ENCODE measurements at places on chromosomes 11 and 22. TPM values are rescaled to one million over a fixed set of nuclear protein-coding genes. Genes with fewer than 3 reads are reported as not detected.

The LUZP2 gene
- 0.18 TPM for total RNA-seq

The KIRREL3 gene
- total RNA-seq = 0.10 TPM

The INPP5J gene
- total RNA-seq = 11.9 TPM

The OR56A3 gene
- not detected for total RNA-seq

DNA sequence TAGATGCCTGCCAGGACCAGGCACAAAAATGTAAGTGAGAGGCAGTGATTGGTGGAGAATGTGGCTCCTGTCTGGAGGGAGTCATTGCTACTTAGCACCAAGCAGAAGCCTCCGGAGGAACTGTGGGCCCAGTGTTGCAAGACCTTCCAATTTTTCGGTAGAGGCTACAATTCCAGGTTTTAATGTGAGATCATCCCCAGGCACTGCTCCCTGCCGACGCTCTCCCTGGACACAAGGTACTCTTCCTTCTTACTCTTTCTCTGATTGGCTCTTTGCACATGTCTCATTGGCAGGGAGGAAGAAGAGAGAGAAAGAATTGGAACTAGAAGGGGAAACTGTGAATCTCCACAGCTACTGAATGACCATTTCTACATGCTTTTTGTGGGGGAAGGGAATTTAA, 53.7 kb upstream of the EP300 start:
- no peak for DNase-seq

GRCh38 chr22:50670513-50670912, 2.1 kb upstream of the SHANK3 start:
- DNase-seq = peak; percentile 37

- DNase-seq = no peak
Observed at GRCh38 chr11:85769771-85770170, 41.2 kb downstream of the SYTL2 start.

DNA sequence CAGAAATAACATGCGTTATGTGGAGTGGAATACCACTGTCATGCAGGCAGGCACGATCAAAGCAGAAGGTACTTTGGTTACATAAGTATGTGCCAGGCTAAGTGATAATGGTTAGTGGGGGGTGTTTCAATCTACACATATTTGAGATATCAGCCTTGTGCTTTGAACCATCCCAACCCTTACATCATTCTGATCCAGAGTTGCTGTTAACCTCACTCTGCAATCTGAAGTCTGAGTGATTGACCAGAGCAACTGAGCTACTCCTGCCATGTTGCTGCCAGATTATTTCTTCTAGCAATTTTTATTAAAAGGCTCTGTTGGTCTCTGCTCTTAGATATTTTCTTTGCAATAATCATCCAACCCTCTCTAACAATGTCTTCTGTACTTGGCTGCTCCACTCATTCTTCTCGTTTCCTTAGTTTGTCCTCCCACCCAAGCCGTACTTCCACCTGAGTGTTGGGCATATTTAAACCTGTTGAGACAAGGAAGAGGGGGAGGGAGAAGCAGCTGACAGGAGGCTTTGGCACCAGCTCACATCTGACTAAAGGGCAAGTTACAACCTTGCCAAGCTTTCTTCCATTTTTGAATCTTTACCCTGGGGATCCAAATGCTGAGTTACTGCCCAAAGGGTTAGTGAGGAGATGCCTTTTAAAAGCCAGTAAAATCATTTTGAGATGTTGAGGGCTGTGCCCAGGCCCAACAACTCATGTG, 114.1 kb upstream of the SESN3 start:
- no peak for DNase-seq

DNA sequence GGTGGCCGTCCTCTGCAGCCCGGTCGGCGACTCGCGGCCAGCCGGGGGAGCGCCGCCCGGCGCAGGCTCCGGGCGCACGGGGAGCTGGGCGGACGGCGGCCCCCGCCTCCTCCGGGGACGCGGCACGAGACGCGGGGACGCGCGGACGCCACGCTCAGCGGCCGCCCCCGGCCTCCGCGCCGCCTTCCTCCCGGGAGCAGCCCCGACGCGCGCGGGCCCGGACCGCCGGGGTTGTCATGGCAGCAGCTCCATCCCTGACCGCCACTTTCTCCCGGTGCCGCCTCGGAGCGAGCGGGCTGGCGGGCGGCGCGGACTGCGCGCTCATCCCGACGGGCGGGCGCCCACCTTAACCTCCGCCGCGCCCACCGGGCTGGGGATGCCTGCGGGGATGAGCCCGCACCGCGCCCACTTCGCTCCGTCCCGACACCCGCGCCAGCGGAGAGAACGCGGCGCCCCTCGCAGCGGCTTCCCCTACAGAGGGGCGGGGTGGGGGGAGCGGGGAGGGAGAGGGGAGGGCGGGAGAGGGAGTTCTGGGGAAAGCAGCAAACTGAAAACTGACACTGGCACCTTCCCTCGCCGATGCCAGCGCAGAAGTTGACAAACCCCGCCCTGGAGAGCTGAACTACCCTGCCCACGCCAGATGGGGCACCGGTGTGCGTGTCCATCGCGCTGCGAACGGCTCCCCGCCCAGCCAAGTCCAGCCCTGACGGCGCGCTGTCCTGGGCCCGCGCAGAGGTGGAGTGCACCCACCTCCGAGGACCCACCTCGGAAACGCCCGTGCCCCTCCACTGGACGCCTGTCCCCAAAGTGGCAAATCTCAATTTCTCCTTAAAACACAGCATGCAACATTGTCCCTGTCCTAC, 588.4 kb downstream of the OPCML start:
- DNase-seq = peak; percentile 81

- DNase-seq = no peak
Observed at GRCh38 chr11:44556735-44557409, 8.6 kb upstream of the CD82 start.

- peak; percentile 26 for DNase-seq
Observed at GRCh38 chr11:93895106-93895862, 44.9 kb upstream of the VSTM5 start.

DNA sequence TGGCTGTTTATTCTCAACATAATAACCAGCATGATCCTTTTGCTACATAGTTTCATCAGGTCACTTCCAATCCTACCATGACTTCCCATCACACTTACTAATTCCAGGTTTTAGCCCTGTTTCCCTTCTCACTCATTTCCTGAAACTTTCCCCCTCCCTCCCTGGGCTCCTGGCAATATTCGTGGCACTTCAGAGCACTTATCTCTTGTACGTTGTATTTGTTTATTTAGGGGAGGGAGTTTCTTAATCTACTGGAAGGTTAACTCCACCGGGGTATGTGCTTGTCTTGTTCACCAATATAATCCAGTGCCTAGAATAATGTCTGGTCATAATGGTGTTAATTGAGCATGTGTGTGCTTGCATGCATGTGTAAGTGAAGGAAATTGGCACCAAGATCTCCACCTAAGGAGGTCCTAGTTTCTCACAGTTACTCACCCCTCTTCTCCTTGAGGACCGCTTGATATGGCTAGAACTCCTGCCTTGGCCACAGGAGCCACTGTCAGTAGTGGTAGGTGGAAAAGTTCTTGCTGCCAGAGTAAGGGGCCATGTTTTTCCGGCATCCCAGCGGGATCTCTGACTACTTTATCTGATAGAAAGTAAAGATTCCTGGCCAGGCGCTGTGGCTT, 11.7 kb downstream of the EIF3L start:
- no peak for DNase-seq

GRCh38 chr11:119363081-119363850, 16.8 kb upstream of the MFRP start:
- DNase-seq = peak; percentile 72

Measured in H7 (cell line).